ENCODE measurements at places on chromosomes 1 and 21.

DNA sequence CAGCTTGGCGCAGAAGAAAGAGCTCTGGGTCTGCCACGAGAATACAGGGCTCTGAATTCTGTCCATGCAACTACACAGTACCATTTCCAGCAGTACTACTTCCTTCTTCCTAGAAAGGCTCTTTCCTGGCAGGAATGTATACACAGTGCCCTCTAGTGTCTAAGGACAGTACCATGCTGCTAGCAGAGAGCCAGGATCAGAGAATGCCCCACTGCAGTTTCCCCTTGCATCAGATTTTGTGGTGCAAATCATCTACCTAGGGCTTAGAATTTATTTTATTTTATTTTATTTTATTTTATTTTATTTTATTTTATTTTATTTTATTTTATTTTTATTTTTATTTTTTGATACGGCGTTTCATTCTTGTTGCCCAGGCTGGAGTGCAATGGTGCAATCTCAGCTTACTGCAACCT lies 50.8 kb downstream of the PAX7 start:
- DNase-seq, result peak; percentile 3

DNA sequence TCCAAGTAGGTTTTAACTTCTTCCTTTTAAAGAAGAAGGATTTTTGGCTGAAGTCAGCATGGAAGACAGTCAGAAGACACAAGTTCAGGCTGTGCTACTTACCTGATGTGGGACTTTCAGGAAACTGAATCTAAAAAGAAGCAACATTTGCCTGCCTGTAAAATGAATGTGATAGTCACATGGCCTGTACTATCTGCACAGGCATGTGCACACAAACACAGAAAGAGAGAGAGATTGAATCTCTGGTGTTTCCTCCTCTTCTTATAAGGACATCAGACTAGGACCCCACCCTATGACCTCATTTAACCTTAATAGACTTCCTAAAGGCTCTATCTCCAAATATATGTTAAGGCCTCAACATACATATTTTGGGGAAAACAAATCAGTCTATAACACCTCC lies 542.9 kb downstream of the PLPP3 start:
- DNase-seq, result no peak

GRCh38 chr1:93666613-93667384 lies 14.8 kb downstream of the BCAR3 start:
- DNase-seq, result no peak

- no peak for DNase-seq
Measured at GRCh38 chr1:62726011-62726442, 37.8 kb upstream of the DOCK7 start.

GRCh38 chr1:19484798-19485361 lies 459 bp downstream of the CAPZB start:
- DNase-seq, result no peak

DNA sequence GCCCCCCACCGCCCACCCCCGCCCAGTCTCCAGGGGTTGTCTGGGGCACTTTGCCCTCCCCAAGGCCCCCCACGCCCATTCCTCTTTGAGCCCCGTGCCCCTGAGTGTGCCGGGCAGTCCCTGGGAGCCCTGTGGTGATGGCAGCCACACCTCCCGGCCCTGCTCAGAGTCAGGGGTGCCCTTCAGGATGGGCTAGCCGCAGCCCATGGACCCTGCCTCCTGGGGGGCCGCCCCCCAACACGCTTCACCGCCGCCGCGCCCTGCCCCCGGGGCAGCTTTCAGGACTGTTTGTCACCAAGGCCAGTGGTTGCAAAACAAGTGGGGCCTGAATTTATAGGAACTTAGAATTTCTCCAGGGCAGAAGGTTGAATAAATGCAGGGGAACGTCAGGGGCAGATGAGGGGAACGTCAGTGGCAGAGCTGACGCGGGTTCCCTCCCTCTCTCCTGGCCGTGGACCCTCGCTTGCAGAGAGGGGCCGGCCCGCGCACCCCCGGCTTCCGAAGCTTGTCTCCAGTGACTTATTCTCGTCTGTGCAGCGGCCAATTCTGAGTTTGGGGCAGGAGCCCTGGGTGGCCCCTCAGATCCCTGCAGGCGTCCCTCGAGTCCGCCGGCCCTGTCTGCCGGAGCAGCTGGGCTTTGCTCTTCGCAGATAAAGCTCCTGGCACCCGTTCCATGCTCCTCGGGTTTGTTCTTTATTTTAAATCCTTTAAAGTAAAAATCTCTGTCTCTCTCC lies 41.2 kb upstream of the ADARB1 start:
- no peak for DNase-seq
